Activated CD8-positive, alpha-beta T cell treated with anti-CD3 and anti-CD28 coated beads, Interleukin-2, amount 10 ng/mL, durations not matched to agents 7 days and 5 days (primary cell): ENCODE measurements at places on chromosomes 2 and 18. TPM values are rescaled to one million over a fixed set of nuclear protein-coding genes. Genes with fewer than 3 reads are reported as not detected.

- no peaks in the 10 kb centered on the region for H3K27me3 ChIP-seq
- no peak for DNase-seq
- no peaks in the 10 kb centered on the region for H3K36me3 ChIP-seq
Observed at GRCh38 chr18:72808680-72809079, 59.1 kb downstream of the NETO1 start.

GRCh38 chr18:77323640-77324299 lies 74.1 kb downstream of the GALR1 start:
- peaks cover 5% of the 10 kb centered on the region for H3K27me3 ChIP-seq
- DNase-seq = no peak
- no peaks in the 10 kb centered on the region for H3K4me1 ChIP-seq

DNA sequence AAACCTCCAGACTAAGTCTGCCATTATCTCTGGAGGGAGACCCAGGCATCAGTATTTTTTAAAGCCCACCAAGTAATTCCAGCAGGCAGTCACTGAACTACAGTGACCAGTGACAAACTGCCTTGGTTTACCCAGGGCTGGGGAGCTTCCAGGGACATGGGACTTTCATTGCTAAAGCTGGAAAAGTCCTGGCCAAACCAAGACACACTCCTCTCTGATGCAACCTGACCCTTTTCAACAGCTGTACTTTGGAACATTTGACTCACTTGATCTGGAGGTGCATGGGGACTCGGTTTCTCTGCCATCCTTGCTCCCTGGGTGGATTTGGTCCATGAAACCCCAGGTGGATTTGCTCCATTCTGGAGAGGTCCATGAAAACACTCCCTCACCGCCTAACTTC lies 7.0 kb downstream of the MRO start:
- H3K36me3 ChIP-seq = no peaks in the 10 kb centered on the region
- H3K4me3 ChIP-seq = no peak overlapping the region
- no peak overlapping the region for H3K27ac ChIP-seq
- no peak for DNase-seq
- no peaks in the 10 kb centered on the region for H3K4me1 ChIP-seq

DNA sequence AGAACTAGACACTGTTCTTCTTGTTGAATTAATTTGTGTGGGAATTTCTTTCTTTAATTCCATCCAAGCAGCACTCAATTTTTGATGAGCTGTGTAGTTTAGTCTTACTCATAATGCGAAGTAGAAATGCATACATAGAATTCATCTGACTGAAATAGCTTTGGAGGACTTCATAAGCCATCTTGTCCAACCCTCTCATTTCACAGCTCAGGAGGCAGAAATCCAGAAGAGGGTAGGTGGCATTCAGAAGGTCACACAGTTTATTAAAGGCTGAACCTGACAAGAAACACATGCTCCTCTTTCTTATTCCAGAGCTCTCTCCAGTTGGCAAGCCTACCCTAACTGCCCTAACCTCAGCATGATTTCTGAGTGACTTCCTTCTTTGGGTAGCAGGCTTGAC lies 169.2 kb upstream of the NOSTRIN start:
- no peak overlapping the region for H3K4me3 ChIP-seq
- no peak overlapping the region for H3K27ac ChIP-seq
- H3K4me1 ChIP-seq = no peaks in the 10 kb centered on the region

DNA sequence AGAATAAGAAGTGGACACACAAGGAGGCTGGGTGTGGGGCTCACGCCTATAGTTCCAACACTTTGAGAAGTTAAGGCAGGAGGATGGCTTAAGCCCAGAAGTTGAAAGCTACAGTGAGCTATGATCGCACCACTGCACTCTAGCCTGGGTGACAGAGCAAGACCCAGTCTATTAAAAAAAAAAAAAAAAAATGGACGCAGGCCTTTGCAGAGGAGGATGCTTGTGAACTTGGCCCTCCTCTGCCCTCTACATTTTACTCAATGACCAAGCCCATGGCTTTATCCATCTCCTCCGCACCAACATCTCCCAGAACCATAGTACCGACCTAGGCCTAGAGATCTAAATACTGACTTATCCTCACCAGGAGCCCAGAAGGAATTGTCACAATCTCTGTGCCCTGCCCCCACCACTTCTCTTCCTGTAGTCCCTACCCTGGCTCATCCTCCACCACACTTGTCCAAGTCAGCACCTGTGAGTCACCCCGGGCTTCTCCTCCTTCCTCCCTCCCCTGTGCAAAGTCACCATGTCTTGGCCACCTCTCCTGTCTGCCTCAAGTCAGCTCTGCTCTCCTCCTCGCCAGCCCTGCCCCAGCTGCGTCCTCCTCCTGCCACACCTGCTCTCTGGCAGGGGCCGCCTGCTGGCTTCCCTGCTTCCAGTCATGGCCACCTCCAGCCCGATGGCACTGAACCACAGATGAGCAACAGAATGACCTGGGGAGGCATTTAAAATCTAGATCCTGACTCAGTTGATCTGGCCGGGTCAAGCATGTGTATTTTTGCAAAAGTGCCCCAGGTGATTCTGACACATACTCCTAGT lies 35.8 kb upstream of the ASPRV1 start:
- peaks cover 20% of the 10 kb centered on the region for H3K4me1 ChIP-seq
- H3K27me3 ChIP-seq = no peaks in the 10 kb centered on the region
- H3K4me3 ChIP-seq = no peak overlapping the region
- DNase-seq = peak; percentile 31
- peak overlapping the region; percentile 22 for H3K27ac ChIP-seq

Gene PTRHD1
- 28.9 TPM for total RNA-seq

Gene PLCD4
- 0.32 TPM for total RNA-seq

Gene BMPR2
- total RNA-seq = 7.0 TPM

Gene DNPEP
- 59.7 TPM for total RNA-seq
